ENCODE measurements at places on chromosomes 12 and 14. TPM values are rescaled to one million over a fixed set of nuclear protein-coding genes. Genes with fewer than 3 reads are reported as not detected.

DNA sequence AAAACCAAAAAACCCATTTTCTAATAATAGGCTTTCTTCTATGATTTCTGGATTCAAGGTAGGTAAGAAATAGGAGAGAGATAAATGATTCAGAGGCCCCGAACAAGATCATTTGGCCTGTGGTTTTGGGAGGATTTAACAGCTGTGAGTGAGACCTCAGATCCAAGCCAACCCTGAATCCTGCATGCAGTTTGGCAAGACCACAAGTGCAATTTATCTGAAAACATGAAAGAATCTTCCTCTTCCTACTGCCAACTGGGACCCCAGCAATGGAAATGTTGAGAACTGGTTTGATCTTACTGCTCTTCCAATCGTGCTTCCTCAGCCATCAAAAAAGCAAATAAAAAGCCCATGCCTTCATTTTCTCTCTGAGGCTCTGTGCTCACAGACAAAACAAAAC lies 519.7 kb upstream of the TBX3 start:
- no peak overlapping the region for H3K27ac ChIP-seq
- H3K27me3 ChIP-seq: no peaks in the 10 kb centered on the region
- H3K36me3 ChIP-seq: no peaks in the 10 kb centered on the region
- no peak for DNase-seq
- H3K4me3 ChIP-seq: no peak overlapping the region

DNA sequence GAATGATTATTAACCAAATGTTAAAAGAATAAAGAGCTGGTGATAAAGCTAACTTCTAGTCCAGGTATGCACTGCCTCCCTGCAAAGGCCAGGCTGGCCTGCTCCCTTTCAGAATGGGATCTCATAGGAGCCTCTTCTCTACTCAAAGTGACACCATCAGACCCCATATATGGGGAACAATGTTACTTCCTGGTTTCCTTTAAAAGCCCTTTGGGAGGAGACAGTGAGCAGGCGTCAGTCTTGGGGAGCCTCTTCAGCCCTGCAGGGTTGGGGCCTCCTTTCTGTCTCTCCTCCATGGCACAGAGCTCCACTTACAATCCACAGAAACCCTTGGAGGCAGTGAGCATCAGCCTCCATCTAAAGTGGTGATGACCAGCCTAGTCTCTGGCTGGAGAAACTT lies 17.3 kb upstream of the GPRC5A start:
- no peaks in the 10 kb centered on the region for H3K27me3 ChIP-seq
- no peak for DNase-seq
- H3K4me3 ChIP-seq: no peak overlapping the region
- H3K36me3 ChIP-seq: no peaks in the 10 kb centered on the region

- DNase-seq: no peak
- peaks cover 12% of the 10 kb centered on the region for H3K4me1 ChIP-seq
- no peak overlapping the region for H3K27ac ChIP-seq
- no peak overlapping the region for H3K4me3 ChIP-seq
- no peaks in the 10 kb centered on the region for H3K27me3 ChIP-seq
Observed at GRCh38 chr14:51081209-51081608, 13.7 kb downstream of the TRIM9 start.

GPR68 gene
- total RNA-seq: not detected

MYF5 gene
- not detected for total RNA-seq

GPRC5D gene
- total RNA-seq: not detected
